ENCODE measurements at places on chromosomes 2 and 18.

DNA sequence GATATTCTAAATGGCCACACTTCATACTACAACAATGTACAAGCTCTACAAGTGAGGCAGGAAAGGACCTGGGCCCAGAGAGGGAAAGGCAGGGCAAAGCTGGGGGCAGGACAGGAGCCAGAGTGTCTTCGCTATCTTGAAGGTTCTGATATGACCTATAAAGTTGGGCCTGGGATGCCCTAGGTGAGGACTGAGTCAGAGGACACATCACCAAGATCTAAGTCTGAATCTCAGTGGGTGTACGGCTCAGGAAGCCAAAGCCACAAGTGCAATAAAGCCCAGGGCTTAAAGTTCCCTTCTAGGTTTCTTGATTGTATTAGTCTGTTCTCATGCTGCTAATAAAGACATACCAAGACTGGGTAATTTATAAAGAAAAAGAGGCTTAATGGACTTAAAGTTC, 219.1 kb downstream of the ALK start:
- DNase-seq = no peak

DNA sequence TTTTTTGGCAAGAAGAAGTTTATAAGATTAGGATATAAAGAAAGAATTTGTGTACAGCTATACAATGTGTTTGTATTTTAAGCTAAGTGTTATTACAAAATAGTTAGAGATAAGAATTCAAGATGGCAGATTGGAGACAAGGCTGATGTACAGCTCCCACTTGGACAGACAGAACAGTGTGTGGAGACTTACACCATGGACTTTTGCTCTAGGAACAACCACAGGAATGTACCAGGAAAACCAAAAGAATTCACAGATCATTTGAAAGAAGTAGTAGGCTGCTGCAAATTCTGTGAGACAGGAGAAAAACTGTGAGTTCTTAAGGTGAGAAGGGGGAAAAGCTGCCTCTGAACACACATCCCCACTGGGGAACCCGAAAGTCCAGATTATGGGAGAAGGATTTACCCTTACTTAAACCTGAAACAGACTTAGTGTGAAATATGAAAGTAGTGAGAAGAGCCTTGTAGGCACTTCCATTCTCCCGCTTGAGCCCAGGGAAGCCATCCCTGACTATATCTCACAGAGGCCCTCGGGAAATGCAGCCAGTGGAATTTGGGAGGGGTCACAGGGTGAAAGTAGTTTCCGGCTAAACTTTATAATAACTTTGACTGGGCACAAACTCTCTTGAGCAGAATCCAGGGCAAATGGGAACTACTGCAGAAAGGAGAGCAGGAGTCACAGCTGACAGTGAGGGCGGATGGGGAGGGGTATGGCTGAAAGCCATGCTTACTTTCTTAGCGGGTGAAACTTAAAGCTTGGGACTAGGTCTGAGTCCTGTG, 11.6 kb upstream of the RPRD1A start:
- no peak for DNase-seq

DNA sequence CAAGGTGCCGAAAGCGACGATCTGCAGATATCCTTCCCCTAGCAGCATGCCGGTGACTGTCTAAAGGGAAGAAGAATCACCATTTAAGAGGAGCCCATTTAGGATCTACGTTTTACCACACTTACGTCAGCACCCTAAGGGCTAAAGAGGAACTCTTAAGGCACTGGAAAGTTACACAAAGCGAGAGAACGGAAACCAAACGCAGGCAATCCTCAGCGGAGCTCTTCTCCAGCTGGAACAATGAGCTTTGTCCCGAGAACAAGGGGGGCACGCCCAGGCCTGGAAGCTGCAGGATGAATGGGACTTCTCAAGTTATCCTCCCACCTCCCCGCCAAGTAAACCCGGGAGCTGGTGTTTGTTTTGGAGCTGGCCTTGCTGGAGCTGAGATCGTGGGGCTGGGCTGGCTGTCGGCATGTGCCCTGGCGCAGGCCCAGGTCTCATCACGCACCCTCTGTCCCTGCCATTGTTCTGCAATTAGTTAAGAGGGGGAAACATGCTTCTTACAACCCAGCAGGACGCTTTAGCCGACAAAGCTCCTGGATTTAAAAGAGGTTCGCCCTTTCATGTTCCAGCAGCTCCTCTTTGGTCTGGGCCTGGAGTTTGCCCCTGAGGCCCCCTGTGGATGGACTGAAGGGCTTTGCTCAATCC, 36.4 kb downstream of the PXDN start:
- no peak for DNase-seq

- DNase-seq = no peak
These were observed 310.8 kb downstream of the PLCL1 start for GRCh38 chr2:198115201-198115600.

DNA sequence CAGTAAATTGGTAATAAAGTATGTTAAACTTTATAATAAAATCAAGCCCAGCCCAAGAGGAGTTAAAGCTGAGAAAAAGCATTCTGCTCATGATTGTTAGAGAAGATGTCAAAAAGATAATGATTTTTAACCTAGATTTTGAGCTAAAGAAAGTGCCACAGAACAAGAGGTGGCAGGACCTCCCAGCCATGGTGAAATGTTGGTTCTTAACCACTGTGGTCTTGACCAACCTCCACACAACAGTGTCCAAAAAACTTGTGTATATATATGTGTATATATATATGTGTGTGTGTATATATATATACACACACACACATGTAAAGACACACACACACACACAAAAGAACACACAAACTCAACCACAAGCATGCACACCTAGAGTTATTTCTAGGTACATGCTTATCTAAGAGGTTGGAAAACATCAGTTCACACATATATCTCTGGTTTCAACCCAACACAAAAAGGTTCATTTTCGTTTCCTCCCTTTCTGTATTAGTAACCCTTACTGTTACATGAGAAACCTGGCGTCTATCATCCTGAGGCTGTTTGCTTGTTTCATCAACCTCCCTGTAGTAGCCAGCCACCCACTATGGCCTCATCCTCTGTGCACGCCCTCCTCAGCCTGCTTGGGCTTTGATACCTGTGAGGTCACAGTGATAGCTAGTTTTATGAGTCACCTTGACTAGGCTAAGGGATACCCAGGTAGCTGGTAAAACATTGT, 631.8 kb upstream of the ID2 start:
- peak; percentile 63 for DNase-seq

DNA sequence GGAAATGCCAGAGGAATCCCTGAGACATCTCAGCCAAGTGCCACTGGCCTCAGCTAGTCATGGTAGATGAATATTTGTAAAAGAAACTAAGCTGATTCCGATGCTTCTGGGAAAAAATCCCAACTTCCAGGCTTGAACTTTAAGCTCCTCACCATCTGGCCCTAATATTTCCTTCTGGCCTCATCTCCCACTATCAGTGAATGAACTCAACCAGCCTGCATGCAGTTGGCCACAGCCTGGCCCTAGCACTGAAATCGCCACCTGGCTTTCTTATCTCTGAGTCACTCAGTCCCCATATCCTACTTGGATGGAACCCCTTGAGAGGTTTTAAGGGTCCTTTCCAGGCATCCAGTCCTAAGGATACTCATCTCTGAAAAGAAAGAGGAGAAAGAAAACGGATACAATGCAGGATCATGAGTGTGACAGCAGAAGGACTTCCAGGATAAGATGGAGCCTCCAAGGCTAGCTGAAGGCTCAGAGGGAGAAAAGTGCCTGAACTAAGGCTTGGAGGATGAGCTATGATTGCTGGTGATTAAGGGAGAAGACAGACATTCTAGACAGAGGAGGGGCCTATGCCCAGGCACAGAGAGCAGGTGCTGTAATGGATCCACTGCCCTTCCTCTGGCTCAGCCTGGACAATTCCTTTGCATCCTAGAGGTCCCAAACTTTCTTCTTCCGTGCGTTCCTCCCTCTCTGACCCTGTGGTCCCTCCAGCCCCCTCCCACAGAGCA, 141.5 kb upstream of the MYCN start:
- no peak for DNase-seq

DNA sequence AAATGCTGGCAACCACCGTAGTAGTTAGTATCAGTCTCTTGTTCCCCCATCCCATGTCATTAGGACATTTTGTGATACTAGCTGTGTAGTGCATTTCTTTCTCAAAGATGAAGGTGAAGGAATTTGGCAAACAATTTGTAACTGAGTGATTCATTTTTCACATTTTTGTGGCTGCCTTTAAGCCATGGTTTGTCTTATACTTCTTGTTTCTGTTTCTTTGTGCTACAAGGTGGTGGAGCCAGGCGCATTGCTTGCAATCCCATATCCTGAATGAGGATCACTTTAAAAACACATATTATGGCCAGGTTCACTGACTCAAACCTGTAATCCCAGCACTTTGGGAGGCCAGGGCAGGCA, 40.6 kb downstream of the GPD2 start:
- no peak for DNase-seq

DNA sequence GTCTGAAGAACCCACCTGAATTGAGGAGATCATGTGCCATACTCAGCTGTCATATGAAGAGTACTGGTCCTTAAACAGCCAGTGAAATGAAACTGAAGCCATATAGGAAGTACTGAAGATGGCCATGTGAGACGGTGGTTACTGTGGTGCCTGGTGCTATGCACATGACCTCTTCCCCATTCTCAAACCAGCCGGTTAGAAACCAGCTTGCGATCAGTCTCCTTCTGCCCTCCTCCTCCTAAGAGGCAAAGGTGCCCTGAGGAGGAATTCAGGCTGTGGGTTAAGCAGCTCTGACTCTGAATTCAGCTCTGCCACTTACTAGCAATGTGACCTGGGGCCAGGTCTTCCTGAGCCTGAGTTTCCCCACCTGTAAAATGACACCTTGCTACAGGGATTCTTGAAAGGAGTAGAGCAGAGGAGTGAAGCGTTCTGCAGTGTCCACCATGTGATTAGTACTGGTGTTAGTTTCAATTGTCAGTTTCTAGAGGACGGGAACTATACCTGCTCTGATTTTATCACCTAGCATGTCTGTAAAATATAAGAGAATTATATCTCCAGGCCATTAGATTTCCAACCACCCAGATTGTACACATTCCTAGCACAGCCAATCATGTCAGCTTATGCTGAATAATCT, 5.1 kb downstream of the FECH start:
- no peak for DNase-seq

DNA sequence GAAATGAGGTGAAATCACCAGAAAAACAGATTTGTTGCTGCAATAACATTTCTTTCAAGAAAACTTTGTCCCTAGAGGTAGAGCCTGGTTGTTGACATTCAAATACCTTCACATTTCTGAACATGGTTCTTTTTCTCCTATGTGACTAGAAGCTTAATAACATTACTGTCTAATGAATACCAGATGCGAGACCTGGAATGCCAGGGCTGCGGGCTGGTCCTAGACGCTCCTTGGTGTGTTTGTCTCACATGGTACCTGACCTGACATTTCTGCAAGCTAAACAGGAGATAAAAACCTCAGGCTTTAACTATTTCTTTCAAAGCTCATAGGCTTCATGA, 38.5 kb downstream of the ACKR3 start:
- DNase-seq = no peak

GRCh38 chr2:232322560-232323327, 55.8 kb upstream of the ALPP start:
- DNase-seq = no peak
